ENCODE measurements at places on chromosomes 6 and 20.

DNA sequence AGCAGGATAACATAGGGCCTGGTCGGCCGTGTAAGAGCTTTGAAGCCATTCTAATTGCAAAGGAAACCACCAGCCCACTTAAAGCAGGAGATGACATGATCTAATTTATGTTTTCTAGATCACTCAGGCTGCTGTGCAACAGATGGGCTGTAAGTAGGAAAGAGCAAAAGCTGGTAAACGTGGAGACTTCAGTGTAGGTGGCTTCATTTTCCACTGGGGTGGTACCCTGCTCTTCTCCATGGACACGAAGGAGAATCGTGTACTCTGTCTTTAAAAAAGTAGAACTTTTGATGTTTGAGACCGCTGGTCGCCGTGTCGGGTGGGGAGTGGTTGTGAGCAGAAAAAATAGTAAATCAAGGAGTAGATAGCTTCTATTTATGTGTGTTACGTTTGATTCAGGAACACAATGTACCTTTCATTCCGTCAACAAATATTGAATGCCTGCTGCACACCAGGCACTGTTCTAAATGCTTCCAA lies 6.4 kb downstream of the CASS4 start:
- DNase-seq = no peak

DNA sequence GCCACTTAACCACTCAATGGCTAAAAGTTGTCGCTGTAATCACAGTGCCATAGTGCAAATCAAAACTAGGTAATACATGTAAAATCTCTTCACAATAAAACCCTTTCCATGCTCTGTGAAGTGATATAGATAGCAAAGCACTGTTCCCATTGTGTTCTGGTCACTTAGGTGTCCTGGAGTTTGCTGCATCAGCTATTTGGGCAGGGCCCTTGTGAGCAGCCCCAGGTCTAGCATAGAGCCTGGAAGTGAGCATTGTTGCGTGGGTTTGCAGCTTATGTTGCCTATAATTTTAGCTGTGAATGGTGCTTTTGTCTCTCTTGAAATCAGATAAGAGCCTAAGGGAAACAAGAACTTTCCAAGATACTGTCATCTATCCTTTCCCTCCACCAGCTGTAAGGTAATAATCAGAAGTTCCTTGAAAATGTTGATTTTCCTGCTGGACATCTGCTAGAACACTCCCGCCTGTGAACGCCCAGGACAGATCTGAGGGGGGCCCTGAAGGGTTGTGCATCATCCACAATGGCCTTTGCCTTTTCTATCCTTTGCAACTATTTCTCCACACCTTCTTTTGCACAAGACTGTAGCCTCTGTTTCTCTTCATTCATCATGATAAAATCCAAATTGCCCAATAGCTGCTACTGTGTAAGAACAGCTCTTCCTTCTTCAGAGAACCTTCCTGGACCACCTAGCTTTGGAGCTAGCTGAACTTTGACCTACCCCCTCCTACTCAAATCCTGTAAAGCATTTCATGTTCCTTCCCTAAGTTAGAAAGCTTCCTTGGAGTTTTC lies 57.0 kb downstream of the TNFAIP3 start:
- DNase-seq = no peak

DNA sequence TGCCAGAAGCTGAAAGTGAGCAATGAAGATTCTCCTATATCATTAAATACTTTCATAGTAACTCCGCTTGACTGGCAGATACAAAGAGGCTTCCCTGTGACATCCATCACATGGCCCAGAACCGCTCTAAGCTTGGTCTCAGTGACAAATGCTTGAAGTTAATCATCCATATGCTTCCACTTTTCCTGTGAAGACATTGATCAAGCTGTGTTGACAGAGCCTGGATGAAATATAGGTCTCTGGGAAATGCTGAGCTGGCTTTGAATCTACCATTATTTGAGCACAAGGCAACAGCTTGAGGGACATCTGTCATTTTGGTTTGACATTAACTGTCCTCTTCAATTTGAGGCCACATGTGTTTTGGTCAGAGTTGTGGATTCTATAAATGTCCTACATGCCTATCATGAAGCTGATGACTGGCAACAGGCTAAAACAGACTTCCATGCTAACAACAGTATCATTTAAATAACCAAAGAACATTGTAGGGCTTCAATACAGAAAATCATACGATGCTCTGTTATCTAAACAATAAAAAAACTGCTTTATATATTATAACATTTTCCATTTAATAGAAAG lies 402.2 kb upstream of the IRAK1BP1 start:
- no peak for DNase-seq

DNA sequence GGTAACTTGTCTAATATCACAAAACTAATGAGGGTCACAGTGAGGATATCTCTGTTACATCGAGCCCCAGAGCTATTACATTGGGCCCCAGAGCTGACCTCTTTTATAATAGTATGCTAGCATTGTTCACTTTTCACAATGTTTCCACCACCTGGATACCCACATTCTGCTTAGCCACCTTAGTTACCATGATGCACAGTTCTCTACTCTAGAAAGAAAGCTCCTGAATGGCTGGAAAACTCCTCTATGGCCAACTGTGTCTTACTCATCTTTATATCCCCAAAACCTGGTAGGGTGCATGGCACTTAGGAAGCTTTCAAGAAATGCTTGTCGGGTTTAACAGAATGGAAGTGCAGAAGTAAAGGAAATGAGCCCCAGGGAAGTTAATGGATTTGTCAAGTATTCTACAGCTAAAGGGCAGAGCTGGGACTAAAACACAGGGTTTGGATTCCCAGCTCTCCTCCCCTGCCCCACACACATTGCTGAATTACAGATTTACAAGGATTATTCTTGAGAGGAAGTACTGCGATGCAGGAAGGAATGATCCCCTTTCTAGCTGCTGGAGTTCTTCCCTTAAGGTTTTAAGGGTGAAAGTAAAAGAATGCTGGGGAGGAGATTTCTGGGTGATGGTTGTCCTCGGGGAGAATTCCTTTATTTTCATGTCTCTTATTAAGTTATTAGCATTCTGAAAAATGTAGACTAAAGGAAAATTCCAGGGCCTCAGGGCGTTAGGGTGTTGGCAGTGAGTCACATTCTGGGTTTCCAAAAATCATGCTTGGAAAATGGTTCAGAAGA lies 16.1 kb upstream of the HINT3 start:
- no peak for DNase-seq

DNA sequence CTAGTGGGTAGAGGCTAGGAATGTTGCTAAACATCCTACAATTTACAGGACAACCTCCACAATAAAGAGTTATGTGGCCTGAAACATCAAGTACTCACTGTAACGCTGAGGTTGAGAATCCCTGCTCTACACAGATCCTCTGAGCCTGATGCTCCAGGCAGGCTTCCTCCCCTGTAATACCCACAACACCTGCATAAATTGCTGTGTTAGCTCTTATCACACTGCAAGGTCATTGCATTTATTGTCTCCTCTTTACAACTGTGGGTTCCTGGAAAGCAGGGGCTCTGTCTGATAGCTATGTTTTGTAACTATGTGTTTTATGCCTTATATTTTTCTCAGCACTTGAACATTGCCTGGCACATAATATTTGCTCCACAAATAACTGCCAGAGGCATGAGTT lies 11.6 kb downstream of the RPP21 start:
- DNase-seq = no peak

DNA sequence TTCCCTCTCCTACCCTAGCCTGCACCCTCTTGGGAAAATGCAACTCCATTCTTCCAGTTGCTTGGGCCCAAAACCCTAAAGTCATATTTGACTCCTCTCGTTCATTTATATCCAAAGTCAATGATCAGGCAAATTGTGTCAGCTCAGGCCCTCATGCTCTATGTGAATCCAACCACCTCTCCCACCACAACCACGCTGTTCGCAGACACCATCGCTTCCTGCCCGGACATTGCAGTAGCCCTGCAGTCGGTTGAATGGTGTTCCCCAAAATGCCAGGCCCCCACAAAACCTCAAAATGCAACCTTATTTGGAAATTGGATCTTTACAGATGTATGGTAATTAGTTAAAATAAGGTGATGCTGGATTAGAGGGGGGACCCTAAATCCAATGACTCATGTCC lies 98.3 kb downstream of the PREX1 start:
- no peak for DNase-seq

- DNase-seq = no peak
Measured at GRCh38 chr6:77548662-77549366, 85.5 kb upstream of the HTR1B start.

DNA sequence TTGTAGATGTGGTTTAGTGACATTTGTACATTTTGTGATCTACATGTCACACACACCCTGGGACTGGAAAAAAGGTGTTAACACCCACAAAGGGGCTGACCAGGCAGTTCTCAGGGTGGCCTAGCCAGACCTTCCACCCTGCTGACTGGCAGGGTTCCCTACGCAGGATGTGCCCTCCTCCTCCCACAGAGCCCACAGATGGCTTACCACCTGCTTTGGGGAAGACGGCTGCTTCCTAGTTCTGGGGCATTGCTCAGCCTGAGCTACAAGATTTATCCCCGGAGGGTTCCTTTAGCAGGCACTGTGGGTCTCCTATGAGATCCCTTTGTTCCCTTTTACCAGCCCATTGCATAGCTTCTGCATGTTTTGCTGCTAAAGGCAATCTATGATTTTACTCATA lies 35.1 kb downstream of the SNAP25 start:
- no peak for DNase-seq

DNA sequence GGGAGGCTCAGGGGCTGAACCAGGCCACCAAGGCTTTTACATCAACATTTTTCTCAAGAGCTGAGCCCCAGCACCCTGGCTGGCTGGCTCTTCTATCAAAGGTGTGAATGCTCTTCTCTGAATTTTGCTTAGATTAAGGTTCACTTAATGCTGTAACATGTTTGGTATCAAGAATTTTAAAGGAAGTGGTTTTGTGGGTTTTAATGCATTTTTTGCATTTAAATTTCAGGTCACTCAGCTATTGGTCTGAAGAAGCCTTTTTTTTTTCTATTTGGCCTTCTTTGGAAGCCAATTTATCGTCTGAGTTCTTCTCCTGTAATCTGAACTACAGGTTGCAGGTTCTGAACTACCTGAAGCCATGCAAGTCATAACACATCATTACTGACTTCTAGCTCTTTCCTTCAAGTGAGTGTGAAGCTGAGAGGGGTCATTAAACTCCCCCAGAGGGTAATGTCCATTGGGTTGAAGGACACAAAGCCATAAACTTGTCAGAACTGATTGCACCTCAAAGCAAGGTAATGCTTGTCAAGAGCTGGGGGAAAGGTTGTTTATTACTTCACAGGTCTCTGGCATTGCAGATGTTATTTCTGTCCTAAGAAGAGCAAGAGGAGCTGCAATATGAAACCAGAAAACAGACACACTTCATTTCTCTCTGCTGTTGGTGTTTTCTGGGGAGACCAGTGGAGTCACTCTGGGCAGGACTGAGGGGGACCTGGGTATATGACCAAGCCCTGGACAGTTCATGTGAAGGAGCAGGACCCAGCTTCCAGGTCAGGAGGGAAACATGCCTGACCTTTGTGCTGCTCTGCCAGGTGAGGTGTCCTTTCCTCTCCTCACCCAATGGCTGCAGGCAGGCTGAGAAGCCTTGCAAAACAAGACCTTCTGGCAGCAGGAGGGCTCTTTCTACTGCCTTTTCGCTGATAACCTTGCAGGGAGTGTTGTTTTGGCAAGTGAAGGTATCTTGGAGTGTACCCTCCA lies 26.1 kb upstream of the NEDD9 start:
- no peak for DNase-seq

DNA sequence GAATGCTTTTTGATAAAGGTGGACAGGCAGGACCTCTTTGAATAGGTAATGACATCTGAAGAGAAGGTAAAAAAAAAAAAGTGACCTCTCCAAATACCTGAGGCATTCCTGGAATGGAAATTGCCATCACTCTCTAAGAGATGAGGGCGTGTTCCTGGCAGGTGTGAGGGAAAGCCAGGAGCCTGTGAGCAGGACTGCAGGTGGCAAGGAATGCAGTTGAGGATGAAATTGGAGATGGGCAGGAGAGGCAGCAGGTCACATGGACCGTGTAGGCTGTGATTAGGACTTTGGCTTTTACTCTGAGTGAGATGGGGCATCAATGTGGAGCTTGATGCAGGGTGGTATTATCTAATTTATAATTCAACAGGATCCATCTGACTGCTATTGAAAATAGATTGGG lies 227.4 kb downstream of the LRFN2 start:
- DNase-seq = no peak

DNA sequence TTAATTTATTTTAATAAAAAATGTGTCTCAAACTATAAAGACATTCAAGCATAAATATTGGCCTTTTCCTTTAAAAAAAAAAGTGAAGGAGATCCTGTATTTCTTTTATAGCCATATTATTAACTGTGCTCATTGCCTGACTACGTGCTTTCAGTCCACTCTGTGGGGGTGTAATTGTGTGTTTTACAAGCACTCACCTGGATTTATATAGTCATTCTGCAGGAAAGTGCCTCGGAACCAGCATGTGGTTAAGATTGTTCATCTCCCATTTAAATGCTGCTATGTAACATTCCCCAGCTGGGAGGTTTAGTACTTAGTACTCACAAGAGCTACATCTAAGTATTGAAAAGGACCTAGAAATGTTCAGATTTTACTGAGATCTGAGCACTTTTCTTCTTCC lies 47.9 kb upstream of the SLC22A16 start:
- DNase-seq = no peak

GRCh38 chr20:11585752-11586352 lies 331.8 kb upstream of the BTBD3 start:
- no peak for DNase-seq

DNA sequence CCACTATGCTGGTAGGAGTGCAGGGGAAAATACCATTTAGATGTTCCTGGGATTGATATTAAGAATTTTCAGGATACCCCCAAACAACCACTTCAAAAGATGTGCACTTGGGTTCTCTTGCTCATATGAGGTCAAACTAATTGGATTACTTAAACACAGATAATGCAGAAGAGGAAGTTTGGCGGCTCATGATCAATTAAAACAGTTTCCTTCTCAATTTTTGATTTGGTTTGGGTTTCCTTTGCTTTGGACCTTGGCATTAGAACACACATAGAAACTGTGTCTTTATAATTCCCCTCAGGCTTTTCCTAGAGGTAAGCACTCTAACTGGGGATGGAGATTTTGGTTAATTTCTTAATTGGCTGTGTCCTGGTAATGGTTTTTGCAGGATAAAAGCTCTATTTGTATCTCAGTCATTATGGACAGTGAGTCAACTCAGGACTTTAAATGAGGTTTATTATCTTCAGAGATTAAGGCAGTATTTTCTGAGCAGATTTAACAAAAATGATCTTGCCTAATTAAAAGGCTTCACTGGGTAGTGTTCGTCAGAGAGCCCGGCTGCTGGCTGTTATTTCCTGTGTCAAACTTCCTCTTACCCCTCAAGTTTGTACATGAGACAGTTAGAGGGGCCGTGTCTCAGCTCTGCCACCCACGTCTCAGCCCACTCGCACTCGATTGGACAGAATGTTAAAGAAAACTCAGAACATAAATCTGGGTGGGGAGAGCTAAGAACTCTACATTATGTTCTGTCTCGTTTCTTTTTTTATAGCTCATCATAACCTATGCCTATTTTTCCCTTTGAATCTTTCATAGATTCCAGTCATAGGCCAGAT lies 50.3 kb upstream of the PREP start:
- DNase-seq = no peak

DNA sequence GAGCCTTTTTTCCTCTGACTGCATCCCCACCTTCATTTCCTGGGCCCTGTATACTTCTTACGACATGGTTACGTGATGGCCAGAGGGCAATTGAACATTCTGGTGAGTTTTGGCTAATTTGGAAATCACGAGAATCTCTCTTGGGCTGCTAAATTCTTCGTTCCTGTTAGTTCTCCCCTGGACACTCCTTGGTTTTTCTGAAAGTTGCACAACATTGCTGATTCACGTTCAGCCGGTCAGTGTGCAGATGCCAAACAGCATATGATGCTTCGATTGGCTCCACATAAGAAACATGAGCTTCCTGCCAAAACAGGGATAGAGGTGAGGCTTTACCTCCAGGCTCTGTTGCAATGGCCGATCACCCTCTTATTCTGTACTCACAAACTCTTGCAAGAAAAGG lies 119.4 kb upstream of the LY86 start:
- DNase-seq = no peak

- DNase-seq = no peak
Measured at GRCh38 chr6:139380168-139380567, 5.7 kb upstream of the CITED2 start.

Data from uterus (tissue), 4 donors.